B cell (primary cell): ENCODE measurements at places on chromosomes 7 and 10. TPM values are rescaled to one million over a fixed set of nuclear protein-coding genes. Genes with fewer than 3 reads are reported as not detected.

The TMEM176A gene
- total RNA-seq = not detected in 2 replicates

GRCh38 chr7:117118579-117119180 lies 165.4 kb downstream of the ST7 start:
- no peak for DNase-seq

DNA sequence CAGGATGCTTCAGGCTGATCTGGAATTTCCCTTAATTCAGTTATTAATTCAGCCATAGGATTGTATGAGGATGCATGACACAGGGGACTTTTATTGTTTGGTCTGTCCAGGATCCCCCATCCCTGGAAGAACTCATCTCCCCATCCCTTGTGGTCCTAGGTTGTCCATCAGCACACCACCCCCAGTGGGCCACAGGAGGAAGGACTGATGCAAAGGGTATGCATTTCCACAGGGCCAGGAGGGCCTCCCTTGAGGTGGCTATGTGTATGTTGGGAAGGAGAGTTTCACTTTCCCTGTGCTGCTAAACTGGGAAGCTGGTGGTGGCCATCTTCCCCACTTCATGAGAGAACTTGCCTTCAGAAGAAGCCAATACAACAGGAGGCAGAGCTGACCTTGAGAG lies 44.6 kb upstream of the GRB10 start:
- DNase-seq = no peak

The UTF1 gene
- total RNA-seq = 0.25 TPM in 1 of 2 replicates, not detected in the other

DNA sequence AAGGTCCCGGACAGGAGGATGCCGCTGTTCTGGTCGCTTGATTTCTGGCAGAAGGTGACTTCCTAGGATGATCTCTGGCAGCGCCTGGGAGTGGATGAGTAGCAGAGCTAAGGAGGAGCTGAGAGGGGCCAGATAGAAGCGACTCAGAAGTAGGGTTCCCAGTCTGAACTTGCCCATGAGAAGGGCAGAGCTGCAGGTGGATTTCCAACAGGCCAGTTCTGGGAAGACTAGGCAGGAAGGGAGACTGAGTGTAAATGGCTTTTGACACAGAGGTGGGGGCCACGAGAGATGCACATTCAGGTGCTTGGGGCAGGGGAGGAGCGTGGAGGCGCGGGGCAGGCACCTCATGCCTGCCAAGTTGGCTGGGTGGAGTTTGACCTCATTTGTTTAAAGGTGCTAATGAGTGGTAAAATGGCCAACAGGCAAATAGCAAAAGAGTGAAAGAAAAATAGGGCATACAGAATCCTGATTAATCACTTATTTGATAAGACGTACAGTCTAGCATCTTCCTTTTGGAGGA lies 58.8 kb downstream of the SHH start:
- DNase-seq = no peak

DNA sequence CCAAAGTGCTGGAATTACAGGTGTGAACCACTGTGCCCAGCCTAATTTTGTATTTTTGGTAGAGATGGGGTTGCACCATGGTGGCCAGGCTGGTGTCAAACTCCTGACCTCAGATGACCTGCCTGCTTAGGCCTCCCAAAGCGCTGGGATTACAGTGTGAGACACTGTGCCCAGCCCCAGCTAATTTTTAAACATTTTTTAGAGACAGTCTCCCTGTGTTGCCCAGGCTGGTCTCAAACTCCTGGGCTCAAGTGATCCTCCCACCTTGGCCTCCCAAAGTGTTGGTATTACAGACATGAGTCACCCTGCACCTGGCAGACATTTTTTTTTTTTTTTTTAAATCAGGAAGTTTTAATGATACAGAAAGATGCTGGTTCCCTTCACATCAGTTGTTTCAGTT lies 15.5 kb downstream of the DENND10 start:
- no peak for DNase-seq

The TBXAS1 gene
- 8.1 and 14.2 TPM in 2 replicates for total RNA-seq

The PTPRN2 gene
- 1.5 and 2.0 TPM in 2 replicates for total RNA-seq

GRCh38 chr10:86091216-86091615 lies 275.4 kb downstream of the GRID1 start:
- no peak for DNase-seq

DNA sequence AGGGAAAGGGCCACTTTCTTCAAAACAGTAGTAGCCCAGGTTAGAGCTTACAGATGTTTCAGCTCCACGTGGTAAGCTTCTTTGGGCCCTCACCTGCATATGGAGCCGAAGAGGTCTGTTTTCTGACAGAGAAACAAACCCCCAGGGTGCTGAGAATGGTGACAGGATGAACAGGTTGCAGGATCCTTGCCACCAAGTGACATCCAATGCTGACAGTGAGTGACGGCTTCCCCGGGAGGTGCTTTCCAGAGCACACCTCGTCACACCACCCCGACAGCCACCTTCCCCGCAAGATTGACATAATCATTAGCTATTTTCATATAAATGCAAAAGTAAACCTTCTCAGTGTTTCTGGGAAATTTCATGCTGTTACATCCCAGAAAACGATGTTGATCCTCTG lies 109.3 kb upstream of the BTBD16 start:
- no peak for DNase-seq

The GPR26 gene
- total RNA-seq = not detected in 2 replicates

DNA sequence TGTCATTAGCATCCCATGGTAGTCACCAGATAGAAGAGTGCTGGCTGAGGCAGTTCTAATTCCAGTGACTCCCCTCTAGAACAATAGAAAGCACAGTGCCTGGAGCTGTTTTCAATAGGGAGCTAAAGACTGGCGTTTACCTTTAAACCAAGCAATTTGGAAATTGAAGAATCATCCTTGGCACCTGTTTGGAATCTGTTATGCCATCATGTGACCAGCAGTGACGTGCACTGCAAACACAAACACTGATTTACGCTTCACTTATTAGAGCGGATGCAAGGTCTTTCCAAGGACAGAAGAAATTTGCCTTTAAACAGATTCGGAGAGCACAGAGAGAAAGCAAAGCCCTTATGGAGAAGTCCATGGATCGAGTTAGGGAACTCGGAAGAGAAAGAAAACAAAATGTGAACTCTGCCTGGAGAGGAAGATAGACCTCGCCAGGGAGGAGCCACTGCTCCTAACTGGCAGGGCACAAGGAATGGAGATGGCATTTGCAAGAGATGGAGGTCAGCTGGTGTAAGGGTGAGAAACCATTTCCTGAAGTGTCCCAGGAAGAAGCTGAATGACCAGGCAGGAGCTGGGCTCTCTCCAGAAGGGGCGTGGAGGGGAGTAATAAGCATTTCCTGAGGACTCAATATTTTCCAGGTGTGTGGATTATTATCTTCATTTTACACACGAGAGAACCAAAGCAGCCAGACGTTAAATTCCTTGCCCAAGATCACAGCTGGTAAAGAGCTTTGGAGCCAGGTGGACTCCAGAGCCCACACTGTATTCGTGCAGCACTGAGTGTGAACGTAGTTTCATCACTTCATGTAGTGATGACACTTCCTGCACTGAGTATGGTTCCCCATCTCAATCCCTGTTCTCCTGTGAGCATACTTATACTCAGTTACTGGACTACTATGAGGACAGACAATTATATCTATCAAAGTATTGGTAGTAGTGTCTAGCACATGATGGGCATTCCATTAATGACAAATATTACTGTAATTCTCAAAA lies 97.7 kb downstream of the CUBN start:
- no peak for DNase-seq

GRCh38 chr7:66429498-66430163 lies 199.1 kb upstream of the KCTD7 start:
- no peak for DNase-seq

DNA sequence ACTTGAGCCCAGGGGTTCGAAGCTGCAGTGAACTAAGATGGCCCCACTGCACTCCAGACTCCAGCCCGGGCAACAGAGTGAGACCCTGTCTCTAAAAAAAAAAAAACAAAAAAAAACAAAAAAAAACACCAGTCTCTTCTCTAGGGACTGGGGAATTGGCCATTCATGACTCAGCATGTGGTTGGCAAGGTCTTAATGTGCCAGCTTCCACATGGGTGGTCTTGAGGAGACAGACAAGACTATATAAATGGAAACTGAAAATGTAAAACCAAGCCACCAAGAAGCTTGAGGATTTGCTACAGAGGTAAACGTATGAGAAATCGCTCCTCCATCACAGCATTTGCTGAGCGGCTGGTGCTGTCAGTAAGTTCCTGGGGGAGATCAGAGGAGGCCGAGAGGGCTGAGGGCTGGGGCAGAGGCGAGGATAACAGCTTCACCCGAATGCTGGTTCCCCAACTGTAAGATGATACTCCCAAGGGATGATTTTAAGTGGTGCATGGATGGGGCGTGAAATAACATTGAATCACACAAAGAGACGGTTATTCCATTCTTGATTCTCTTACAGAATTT lies 128.7 kb downstream of the C10orf105 start:
- no peak for DNase-seq

- no peak for DNase-seq
These were observed 73.4 kb downstream of the AHR start for GRCh38 chr7:17371671-17372524.

DNA sequence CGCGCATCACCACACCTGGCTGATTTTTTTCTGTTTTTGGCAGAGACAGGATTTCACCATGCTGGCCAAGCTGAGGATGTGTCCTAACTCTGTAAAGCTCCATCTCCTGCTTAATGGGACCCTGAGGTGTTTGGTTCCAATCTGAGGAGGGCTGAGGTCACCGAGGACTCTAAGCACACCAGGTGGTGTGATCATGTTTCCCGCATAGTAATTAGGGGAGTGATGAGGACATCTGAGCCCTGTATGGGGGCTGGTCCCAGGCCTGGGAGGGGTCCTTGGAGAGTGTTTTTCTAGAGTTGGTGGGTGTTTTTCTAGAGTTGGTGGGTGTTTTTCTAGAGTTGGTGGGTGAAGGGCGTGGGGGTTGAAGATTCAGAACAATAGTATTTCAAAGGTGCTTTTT lies 3.0 kb upstream of the ABHD11 start:
- DNase-seq = no peak

- no peak for DNase-seq
These were observed 387.1 kb downstream of the IPMK start for GRCh38 chr10:57880446-57881227.

The LRRTM3 gene
- not detected in 2 replicates for total RNA-seq

The CRTAC1 gene
- not detected in 2 replicates for total RNA-seq

- no peak for DNase-seq
These were observed 157.2 kb downstream of the WNT2 start for GRCh38 chr7:117165656-117166055.

The TFAM gene
- 38.4 and 40.6 TPM in 2 replicates for total RNA-seq

The DGKI gene
- not detected in 2 replicates for total RNA-seq

- no peak for DNase-seq
These were observed 123.9 kb downstream of the CREB5 start for GRCh38 chr7:28536259-28536658.

DNA sequence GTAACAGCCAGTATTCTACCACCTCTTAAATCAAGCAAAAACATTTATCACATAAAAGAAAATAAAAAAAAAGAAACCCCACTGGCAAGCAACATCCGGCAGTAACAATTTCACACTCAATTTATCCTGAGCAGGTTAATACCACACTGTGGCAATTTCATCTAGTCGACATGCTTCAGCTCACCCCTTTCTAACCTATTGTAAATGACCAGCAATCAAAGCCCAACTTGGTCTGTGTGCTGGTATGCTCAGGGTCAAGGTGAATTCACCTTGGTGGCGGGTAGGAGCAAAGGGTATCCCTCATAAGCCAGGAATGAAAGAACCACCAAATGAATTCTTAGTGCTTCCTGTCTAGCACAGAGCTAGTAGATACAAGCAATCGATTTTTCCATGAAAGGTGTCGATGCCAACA lies 109.1 kb upstream of the AFAP1L2 start:
- no peak for DNase-seq

- DNase-seq = no peak
These were observed 43.9 kb downstream of the CHRM2 start for GRCh38 chr7:136912339-136912738.

GRCh38 chr10:34168439-34168838 lies 646.7 kb downstream of the PARD3 start:
- no peak for DNase-seq

- no peak for DNase-seq
These were observed 710.6 kb upstream of the GALNT17 start for GRCh38 chr7:70421319-70421718.

The COG5 gene
- 73.0 and 74.8 TPM in 2 replicates for total RNA-seq

The IRF5 gene
- total RNA-seq = 135 and 137 TPM in 2 replicates

DNA sequence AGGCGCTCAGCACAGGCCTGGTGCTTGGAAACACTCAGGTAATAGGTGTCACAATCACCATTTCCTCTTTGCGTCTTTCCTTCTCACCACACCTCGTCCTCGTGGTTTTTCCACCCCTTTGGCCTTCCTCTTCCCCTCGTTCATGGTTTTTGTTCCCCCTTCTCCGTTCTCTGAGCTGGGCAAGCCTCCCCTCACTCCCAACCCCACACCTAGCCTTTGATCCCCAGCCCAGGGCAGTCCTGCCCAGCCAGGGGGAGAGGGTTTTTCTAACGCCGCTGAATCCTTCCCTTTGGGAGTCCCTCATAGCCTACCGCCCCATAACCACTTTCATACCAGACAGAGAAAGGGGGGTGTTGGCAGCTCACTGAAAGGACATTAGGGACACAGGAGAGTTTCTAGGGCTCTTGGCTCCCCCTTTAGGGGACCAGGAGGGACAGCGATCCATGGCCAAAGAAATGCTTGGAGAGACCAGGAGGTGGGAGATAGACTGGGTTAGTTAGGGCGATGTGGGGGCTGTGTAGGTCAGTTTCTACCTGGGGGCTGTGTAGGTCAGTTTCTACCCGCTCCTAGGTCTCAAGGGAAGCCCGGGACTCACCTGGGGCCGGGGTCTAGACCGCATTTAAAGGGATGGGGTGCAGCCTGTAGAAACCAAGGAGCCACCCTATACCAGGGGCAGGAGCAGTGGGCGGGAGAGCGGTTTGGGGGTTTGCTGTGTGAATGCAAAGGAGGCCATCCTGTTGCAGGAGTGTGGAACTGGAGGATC lies 1.4 kb downstream of the EPHB4 start:
- no peak for DNase-seq

DNA sequence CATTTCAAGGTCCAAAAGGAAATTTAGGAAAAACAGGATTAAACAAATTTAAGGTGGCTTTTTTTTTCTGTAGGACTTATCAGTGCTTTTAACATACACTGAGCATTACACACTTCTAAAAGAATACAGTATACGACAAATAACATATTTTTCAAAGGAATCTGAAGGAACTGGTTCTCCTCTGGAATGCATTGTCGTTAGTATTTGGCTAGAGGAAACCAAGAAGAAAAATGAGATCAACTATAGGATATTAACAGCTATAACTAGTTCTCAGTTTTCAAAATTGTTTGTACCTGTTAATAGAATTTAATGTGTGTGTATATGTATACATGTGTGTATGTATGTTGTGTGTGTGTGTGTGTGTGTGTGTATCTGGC lies 50.1 kb upstream of the ADAM12 start:
- no peak for DNase-seq

The UBE2H gene
- total RNA-seq = 43.6 and 54.1 TPM in 2 replicates

The DLG5 gene
- 0.54 and 1.1 TPM in 2 replicates for total RNA-seq

- no peak for DNase-seq
These were observed 21.0 kb downstream of the SVIL start for GRCh38 chr10:29613791-29614190.

The GIMAP4 gene
- 0.27 and 0.85 TPM in 2 replicates for total RNA-seq

The CLRN3 gene
- not detected in 2 replicates for total RNA-seq

The DCLRE1C gene
- 58.8 and 61.8 TPM in 2 replicates for total RNA-seq
